ENCODE measurements at places on chromosomes 6 and 20.

DNA sequence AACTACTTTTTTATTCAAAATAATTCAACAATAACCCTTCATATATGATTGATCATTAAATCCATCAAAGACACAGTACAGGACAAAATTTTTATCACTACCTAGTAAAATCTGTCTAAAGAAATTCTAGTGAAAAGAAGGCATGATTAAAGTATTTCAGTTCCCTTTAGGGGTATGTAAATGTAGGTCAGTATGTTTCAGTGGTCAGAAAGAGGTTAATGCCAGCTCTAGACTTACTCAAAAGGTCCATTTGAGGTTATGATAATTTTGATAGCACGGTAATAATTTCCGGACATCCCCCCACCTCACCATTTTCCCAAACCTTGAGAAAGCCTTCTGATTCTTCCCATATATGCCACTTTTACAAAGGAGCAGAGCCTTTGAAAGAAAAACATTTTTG, 193.5 kb upstream of the ID4 start:
- DNase-seq: no peak

DNA sequence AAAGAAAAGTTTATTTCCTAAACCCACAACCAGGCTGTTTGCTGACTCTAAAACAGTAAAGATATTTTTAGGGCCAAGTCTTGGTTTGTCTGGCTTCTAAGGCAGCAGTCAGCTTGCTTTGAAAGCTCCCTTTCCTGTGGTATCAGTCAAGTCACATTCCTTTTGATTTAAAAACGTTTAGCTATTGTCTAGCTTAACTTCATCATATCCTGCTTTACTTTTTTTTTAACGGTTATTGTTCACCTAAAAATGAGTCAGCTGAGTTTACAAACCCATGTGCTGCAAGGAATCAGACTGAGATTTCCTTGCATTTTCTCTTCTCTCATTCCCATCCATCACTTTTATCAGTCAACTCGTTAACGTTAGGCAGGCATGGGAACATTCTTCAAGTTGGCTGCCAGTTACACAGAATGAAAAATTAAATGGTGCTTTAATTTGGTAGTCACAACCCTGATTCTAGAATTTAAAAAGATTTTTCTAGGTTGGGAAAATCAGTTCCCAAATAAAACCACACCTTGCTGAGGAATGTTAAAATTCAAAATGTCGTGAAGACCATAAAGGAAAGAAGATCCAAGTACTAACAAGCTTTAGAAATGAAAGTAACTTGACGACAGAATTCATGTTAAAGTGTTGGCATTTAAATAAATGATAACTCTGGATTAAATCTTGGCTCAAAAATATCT, 45.9 kb downstream of the ELOVL5 start:
- no peak for DNase-seq

- no peak for DNase-seq
These were observed 67.7 kb upstream of the IFNGR1 start for GRCh38 chr6:137286916-137287315.

DNA sequence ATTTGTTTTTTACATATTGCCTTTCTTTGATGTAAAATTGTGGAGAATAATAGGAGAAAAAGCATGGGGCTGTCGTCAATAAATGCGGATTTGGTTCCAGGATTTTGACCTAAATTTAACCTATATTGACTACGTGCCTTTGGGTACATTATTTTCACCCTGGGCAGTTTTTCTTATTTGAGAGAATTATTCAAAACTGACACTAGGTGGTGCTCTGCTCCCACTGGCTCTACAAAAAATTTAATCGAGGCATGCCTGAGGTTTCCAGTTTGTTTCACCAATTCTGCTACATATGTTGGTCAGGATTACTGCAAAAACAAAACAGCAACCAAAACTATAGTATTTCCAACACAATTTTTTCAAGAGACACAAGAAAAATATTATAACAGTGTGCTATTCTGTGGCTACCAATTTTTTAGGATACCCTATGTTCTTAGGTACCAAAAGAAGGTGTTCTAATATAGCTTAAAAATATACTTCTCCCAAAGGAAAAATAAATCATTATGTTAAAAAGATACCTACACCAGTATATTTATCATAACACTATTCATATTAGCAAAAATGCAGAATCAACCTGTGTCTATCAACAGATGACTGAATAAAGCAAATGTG, 48.6 kb upstream of the FABP7 start:
- no peak for DNase-seq

DNA sequence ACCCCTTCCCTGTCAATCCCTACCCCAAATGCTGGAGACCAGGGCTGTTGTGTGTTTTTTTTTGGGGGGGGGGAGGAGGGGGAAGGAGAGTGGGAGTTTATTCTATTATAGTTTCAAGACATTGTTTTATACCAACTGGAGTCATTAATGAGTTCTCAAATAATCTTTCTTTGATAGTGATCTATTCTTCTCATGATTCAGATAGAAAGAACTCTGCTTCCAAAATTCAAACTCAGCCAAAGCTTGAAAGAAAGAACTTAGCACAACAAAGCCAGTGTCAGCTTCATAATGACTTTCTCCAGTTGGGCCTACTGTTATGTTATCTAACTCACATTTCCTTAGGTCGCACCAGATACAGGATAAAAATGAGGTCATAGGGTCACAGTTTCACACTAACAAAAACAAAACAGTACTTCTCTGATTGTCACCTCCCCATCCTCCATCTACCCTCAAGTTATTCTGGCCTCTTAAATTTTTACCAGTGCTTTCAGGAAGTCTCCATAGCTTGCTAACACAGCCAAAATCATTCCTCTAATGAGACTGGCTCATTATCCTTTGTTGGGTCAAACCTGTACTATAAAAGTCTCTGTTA, 19.0 kb upstream of the MAP3K7 start:
- DNase-seq: no peak

DNA sequence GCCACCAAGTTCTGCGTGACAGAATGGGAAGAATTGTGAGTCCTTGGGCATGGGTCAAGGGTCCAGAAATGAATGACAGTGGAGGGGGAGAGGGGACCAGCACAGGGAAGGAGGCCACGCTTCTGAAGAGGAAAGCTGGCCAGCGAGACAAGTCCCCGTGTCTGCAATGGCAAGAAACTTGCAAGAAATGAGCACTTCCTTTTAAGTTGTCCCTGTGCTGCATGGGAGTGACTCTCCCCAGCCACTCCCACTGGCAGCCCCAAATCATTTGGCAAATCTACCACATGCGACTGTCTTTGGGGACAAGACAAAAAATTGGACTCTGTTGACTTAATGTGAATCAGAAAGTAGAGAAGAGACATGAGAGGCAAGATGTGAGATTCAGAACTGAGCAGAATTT, 242.2 kb upstream of the RREB1 start:
- no peak for DNase-seq

DNA sequence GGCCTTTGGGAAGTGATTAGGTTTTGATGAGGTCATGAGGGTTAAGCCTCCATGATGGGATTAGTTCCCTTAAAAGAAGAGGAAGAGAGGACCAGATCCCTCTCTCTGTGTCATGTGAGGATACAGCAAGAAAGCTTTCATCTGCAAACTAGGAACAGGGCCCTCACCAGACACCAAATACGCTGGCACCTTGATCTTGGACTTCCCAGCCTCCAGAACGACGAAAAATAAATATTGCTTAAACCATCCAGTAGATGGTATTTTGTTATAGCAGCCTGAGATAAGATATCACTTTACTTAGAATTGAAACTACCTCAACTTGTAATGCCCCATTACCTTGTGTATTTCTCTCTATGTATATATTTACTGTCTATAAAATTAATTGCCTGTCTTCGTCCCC, 65.4 kb upstream of the NNAT start:
- no peak for DNase-seq

DNA sequence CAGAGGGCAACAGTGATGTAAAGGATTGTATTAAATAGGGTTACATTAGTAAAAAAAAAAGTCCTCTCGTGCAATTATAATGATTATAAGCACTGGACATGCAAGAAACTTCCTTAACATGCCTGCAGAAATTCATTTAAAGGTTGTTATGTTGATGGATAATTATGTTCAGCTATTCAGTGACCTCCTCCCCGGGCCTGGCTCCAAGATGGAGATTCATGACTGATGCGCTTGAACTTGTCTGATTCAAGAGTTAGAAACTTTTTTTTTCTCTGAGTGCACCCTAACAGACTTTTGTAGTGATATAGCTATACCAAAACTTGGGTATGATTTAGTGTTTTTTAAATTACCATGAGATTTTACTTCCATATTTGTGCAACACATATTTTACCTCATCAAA, 1170.0 kb upstream of the CITED2 start:
- DNase-seq: no peak

- no peak for DNase-seq
These were observed 15.1 kb downstream of the HMGN4 start for GRCh38 chr6:26553264-26553634.

- no peak for DNase-seq
These were observed 52.5 kb downstream of the CRYBG1 start for GRCh38 chr6:106413016-106413415.

- DNase-seq: no peak
These were observed 108.1 kb downstream of the FAM50B start for GRCh38 chr6:3957321-3957720.
